Activated B cell treated with CpG ODN at 0.5 μM for 24 hours (primary cell): ENCODE measurements at places on chromosomes 7 and 10. TPM values are rescaled to one million over a fixed set of nuclear protein-coding genes. Genes with fewer than 3 reads are reported as not detected.
A peak's percentile ranks its signal among the peaks of the same experiment; 100 is the strongest.

- H3K27me3 ChIP-seq = peaks cover 4% of the 10 kb centered on the region
- H3K4me1 ChIP-seq = no peaks in the 10 kb centered on the region
- H3K36me3 ChIP-seq = no peaks in the 10 kb centered on the region
- H3K4me3 ChIP-seq = no peak overlapping the region
- H3K27ac ChIP-seq = no peak overlapping the region
- no peak for DNase-seq
Measured at GRCh38 chr10:67804395-67804678, 33.7 kb downstream of the DNAJC12 start.

DNA sequence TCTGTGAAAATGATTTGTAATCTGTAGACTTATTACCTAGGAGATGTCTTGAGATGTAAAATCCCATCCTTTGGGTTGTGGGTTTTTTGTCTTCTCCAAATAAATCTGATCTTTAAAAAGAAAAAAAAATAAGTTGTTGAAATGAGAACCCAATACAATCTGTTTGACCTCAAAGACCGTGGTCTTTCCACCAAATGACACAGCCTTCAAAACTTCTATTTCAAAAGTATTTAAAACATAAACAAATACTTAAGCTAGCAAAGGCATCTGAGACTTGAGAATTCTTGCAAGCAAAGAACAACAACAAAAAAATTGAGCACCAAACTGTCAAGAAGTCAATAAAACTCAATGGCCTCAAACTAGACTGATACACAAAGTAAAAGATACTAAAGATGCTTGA is 67.9 kb upstream of the HECW1 start:
- no peaks in the 10 kb centered on the region for H3K4me1 ChIP-seq
- DNase-seq = no peak
- no peaks in the 10 kb centered on the region for H3K36me3 ChIP-seq
- no peak overlapping the region for H3K27ac ChIP-seq
- H3K27me3 ChIP-seq = peaks cover 27% of the 10 kb centered on the region

- H3K27ac ChIP-seq = no peak overlapping the region
- no peak overlapping the region for H3K4me3 ChIP-seq
Measured at GRCh38 chr7:2023877-2024566, 208.7 kb downstream of the MAD1L1 start.

- no peaks in the 10 kb centered on the region for H3K36me3 ChIP-seq
- peak; percentile 6 for DNase-seq
- no peak overlapping the region for H3K4me3 ChIP-seq
- peaks cover 8% of the 10 kb centered on the region for H3K4me1 ChIP-seq
Measured at GRCh38 chr7:44289341-44290251, 35.8 kb downstream of the CAMK2B start.

GRCh38 chr7:108722561-108722960 is 152.9 kb downstream of the DNAJB9 start:
- H3K4me3 ChIP-seq = no peak overlapping the region
- no peaks in the 10 kb centered on the region for H3K4me1 ChIP-seq
- no peaks in the 10 kb centered on the region for H3K36me3 ChIP-seq
- no peak overlapping the region for H3K27ac ChIP-seq
- DNase-seq = no peak

- no peak for DNase-seq
- H3K36me3 ChIP-seq = no peaks in the 10 kb centered on the region
- peaks cover 22% of the 10 kb centered on the region for H3K27me3 ChIP-seq
- H3K4me1 ChIP-seq = no peaks in the 10 kb centered on the region
Measured at GRCh38 chr10:132099389-132100090, 33.8 kb downstream of the JAKMIP3 start.

DNA sequence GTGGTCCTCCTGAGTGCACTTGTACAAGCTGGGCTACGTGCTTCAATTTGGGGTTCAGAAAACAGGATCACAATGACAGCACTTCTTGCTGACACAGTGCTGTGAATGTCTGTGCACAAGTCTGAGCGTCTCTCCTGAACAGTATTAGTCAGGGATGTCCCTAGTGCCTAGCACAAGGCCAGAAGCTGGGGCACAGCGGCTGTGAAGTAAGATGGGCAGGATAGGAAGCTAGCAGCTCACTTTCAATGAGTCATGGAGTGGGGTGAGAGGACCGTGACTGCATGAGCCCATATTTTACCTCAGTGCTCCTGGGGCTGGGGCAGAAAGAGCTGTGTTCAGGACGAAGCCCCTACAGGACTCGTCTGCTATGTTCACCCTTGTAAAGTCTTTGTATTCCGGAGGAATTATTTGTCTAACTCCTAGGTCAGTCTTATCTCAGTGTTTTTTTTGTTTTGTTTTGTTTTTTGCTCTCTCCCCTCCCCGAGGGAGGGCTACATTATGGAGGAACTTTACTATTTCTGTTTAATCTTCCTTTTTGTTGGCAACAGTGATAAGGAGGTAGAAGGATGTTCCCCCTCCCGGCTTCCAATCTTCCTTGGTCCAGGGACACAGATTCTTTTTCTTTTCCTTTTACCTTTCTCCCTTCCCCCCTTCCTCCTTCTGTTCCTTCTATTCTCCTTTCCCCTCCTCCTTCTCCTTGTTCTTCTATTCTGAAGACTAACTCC is 2.8 kb upstream of the LRMDA start:
- peaks cover 7% of the 10 kb centered on the region for H3K4me1 ChIP-seq
- H3K27ac ChIP-seq = no peak overlapping the region
- no peak overlapping the region for H3K4me3 ChIP-seq
- H3K27me3 ChIP-seq = peaks cover 45% of the 10 kb centered on the region
- no peak for DNase-seq
- no peaks in the 10 kb centered on the region for H3K36me3 ChIP-seq

DNA sequence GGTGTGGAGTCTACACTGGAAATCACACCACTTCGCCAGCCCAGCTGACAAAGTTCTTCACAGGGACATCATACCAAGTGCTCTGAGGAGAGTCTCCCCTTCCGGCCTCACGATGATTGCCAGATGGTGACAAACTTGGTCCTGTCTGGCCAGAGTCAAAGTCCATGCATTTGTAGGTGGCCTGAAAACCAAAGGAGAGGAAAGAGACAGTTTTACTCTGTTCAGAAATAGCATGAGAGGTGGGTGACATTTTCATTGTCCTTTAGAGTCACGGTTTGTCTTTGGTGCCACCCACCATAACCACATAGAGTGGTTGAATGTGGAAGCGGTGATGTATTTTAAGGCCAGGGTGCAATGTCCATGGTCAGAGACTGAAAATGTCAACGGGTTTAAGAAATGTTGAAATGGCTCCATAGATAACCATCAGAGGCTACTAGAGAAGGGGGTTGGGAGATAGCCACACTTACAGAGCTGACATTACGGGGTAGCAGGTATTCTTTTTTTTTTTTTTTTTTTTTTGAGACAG is 33.0 kb downstream of the BTBD16 start:
- H3K4me3 ChIP-seq = no peak overlapping the region
- peaks cover 26% of the 10 kb centered on the region for H3K4me1 ChIP-seq
- no peak for DNase-seq

- DNase-seq = no peak
- no peak overlapping the region for H3K4me3 ChIP-seq
- H3K27me3 ChIP-seq = no peaks in the 10 kb centered on the region
- no peaks in the 10 kb centered on the region for H3K4me1 ChIP-seq
- H3K27ac ChIP-seq = no peak overlapping the region
Measured at GRCh38 chr7:83494683-83495082, 154.3 kb downstream of the SEMA3E start.

GRCh38 chr7:87935384-87935706 is 1.3 kb downstream of the ADAM22 start:
- no peak for DNase-seq
- H3K36me3 ChIP-seq = no peaks in the 10 kb centered on the region
- no peak overlapping the region for H3K27ac ChIP-seq
- H3K4me1 ChIP-seq = peaks cover 14% of the 10 kb centered on the region
- peak overlapping the region; percentile 89 for H3K4me3 ChIP-seq
- H3K27me3 ChIP-seq = peaks cover 9% of the 10 kb centered on the region

DNA sequence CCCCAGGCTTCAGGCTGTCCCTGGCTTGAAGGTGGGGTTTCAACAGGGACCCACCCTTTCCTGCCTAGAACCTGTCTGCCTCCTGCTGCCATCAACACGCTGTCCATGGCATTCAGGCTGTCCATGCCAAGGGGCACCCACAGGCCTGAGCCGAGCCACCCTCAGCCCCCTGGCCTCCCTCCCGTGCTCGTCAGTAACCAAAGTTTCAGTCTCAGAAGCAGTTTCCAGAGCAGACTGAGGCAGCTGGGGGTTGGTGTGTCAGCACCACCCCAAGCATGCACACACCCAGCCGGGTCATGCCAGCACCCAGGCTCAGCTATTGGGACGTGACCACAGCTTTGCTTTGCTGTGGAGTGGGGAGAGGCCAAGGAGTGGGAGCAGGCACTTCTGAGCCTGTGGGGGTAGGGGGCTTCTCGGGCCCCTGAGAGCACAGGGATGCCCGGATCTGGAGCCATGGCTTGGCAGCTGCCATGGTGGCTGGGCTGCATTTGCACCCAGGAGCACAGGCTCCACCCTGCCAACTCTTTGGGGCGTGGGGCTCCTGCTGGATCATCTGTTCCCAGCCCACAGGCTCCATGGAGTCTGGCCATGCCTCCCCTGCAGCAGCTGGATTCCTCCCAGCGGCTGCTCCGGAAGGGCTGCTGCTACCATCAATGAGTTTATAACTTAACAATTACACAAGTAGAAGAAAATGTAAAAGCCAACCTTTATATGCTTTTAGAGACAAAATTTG is 314.5 kb upstream of the SEMA3C start:
- no peak for DNase-seq
- H3K27ac ChIP-seq = no peak overlapping the region
- no peaks in the 10 kb centered on the region for H3K4me1 ChIP-seq
- no peaks in the 10 kb centered on the region for H3K27me3 ChIP-seq
- no peak overlapping the region for H3K4me3 ChIP-seq

DNA sequence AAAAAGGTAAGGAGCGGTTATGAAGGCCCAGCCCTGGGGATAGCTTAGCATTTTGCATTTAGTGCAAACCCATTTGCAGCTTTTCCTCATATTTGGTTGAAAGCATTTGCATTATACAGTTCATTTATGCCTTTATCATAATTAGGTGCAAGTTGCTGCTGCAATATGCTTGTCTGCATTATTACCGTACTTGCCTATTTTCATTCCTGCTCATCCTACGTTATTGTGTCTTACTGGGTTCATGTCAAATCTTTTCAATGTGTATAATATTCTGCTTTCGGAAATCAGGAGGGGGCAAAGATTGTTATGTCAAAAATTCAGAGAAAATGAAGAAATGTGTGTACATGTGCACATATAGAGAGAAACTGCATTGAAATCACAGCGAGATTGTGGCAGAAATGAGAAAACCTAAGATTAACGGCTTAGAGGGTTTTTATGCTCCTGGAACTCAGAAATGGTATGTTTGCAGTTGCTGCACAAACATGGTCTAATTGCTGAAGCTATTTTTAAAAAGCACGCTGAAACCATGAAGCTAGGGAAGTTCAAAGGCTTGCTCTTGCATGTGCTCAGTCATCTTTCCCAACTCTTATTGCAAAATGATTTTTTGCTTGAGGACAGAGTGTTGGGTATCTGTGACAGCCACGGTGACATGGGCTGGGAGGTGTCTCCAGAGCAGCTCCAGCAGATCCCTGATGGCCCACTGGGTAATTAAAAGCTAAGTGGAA is 613.2 kb downstream of the SDK1 start:
- DNase-seq = no peak
- peaks cover 4% of the 10 kb centered on the region for H3K27me3 ChIP-seq
- H3K36me3 ChIP-seq = no peaks in the 10 kb centered on the region
- no peak overlapping the region for H3K4me3 ChIP-seq

SPDYE5 gene
- total RNA-seq = 0.20 TPM in 1 of 2 replicates, not detected in the other

LHFPL3 gene
- not detected in 2 replicates for total RNA-seq

COBL gene
- total RNA-seq = not detected in 2 replicates

PRPS1L1 gene
- total RNA-seq = not detected in 2 replicates

CYP3A5 gene
- not detected in 2 replicates for total RNA-seq

GDF2 gene
- total RNA-seq = not detected in 2 replicates

NACAD gene
- total RNA-seq = 0.33 and 0.93 TPM in 2 replicates

GATA3 gene
- total RNA-seq = 0.34 and 0.53 TPM in 2 replicates

GARIN1A gene
- total RNA-seq = 1.2 and 1.4 TPM in 2 replicates

PNLIPRP3 gene
- not detected in 2 replicates for total RNA-seq

CYP2W1 gene
- not detected in 2 replicates for total RNA-seq

TRPV5 gene
- 0.11 and 0.17 TPM in 2 replicates for total RNA-seq
